Cerebellar nuclear complex (tissue), 1 donor: ENCODE measurements at places on chromosomes 13 and 19.

DNA sequence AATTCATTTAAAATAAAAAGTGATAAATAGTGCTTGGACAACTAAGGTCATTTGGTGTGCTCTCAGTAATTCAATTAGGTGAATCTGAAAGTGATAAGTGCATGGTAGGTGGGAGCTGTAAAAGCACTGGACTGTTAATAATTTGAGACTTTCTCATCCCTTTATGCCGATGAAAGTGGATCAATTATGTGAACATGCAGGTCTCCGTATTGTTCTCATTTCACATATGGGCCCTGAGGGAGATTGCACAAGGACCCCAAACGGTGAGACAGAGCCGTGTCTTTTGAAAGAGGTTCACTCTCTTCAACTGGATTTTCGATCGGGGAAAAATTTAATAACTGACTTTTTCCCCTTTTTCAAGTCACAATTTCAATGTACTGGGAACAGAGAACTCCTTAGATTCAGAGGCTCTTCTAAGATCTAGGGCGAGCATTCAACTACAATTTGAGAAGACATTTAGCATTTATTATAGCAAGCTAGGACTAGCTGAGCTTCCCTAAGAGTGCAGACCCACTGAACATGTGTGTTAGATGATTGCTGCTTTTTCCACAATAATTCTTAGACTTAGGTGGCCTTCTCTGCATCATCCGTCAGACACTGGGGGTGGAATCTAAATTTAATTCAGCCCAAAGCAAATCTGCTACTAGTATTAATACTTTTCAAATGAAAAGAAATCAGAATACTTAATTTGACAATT lies 347.6 kb downstream of the OXGR1 start:
- no peak for DNase-seq

DNA sequence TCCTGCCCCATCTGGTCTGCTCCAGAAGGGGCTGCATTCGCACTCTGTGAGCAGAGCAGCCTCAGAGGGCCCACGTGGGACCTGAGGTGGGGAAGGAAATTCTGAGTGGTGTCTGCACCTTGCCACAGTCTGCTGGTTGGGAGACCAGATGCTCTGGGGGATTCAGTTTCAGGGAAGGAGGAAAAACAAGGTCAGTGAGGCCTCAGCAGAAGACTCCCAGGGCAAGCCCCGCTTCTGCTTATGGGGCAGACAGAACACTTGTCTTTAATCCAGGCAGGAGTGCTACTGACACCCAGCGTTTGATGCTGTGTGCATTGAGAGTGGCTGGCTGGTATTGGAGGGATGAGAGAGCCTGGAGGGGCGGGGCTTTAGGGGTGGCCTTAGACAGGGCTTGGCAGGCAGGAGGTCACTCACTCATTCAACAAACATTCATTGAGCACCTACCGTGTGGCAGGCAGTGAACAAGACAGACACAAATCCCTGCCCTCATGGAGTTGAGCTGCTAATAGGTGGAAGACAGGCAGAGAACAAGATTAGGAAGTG lies 4.9 kb upstream of the CLEC17A start:
- no peak for DNase-seq

- DNase-seq = no peak
These were observed 28.0 kb downstream of the SIAH3 start for GRCh38 chr13:45823583-45823982.

DNA sequence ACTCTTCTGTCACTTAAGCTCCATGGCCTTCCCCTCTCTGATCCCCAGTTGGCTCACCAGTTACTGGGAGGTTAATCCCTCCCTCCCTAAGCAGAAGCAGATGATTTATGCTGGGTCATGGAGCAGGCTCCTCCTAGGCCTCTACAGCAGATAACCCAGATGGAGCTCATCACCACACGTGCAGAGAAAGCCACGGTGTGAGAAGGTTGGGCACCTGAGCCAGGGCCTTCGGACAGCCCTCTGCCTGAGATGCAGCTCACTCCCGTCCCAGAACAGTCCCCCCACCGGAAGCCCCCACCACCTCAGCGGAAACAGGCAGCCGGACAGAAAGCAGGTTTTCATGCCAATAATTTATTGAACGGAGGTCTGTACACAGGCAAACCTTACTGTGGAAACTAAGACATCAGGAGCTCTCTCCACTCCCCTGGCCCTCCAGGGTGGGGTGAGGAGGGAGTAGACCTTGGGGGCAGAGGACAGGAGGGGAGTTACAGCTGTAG lies 9.8 kb downstream of the ZNF526 start:
- no peak for DNase-seq

GRCh38 chr13:48583859-48584311 lies 51.0 kb upstream of the RCBTB2 start:
- no peak for DNase-seq

GRCh38 chr13:20127262-20127561 lies 33.6 kb downstream of the GJA3 start:
- DNase-seq = no peak

DNA sequence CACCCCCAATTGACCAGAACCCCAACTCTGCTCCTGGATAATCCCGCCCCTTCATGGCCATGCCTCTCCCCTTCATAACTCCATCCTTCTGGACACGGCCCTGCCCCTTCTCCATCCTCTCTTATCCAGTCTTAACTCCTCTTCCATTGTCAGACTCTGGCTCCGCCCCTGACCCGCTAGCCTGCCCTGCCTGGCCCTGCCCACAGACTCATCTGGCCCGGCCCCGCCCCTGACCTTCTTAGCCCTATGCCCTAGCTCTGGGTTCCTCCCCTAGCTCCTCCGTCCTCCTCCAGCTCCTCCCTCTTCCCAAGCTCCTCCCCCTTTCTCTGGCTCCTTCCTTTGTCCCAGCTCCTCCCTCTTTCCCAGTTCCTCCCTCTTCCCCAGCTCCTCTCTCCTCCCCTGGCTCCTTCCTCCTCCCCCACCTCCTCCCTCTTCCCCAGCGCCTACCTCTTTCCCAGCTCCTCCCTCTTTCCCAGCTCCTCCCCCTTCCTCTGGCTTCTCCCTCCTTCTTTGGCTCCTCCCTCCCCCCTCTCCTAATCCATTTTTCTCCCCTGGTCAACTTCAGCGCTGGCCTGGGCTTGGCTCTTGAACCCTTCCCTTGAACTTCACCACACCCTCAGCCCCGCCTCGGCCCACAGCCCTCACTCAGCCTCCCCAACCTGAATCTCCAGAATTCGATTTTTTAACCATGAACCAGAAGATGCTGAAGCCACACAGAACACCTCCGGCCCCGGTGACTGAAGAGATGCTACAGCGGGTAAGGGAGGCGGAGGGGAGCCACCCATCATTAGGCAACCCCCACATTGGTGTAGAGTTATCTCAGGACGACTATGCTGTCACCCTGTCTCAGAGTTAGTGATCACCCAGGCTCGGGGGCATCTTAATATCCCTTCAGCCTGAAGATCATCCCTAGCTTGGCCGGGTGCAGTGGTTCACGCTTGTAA lies 9.2 kb upstream of the ZNF358 start:
- no peak for DNase-seq

DNA sequence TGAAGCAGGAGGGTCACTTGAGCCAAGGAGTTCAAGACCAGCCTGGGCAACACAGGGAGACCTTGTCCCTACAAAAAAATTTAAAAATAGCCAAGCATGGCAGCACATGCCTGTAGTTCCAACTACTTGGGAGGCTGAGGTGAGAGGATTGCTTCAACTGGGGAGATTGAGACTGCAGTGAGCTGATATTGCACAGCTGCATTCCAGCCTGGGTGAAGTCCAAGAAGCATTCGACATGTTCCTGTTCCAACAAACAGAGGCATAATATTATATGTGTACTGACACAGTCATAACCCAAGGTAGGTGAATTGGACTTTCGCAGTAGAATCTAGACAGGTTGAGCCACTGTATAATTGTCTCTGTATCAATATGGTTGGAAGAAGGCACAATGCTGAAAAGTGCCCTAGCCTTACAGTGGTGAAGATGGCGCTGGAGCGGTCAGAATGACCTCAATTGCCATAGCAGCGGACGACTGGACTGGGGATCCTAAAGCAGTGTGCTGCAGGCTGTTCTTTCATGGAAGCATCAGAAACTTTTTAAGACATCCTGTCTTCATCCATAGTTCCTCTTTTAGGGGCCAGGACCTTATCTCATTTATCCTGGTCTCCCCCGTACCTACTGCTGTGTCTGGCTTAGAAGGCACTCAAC lies 112.0 kb upstream of the CLDN10 start:
- DNase-seq = no peak

- no peak for DNase-seq
These were observed 807 bp downstream of the MISP3 start for GRCh38 chr19:14073261-14073924.

GRCh38 chr13:44763615-44764301 lies 187.6 kb upstream of the TSC22D1 start:
- DNase-seq = no peak

DNA sequence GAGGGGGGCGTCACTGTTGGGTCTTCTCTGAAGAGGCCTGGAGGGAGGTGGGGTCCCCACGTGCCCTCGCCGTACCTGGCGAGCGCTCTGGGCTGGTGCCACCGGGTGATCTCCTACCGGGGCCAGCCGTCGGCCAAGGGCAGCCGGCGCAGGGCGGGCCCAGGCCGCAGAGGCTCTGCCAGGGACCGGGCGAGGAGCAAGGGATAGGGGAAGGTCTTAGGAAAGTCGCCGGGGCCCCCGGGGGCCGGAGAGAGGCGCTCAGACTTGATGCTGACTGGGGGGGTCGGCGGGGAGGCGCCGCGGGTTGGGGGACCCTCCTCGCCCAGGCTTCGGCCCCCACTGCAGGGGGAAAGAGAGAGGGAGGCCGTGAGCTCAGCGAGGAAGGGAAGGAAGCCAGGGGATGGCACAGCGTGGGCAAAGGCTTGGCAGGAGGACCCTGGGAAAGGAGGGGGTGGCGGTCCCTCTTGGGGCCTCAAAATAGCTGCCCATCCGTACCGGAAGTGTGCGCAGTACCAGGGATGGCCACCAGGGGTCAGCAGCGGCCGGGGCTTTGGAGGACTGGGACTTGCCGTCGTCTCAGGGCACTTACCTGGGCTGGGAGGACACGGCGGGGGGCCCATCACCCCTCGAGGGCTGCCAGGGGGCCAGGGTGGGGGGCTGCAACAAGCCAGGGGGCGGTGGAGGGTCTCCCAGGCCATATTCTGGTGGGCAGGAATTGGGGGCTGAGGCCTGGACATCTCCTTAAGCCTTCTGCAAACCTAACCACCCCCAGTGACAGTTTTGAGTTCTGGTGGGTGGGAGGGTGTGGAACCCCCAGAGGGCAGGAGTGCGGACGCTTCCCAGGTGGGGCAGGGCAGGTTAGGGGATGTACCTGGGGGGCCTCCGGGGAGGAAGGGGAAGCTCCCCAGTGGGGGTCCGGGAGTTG lies 7.7 kb upstream of the TMEM161A start:
- DNase-seq = peak; percentile 7

DNA sequence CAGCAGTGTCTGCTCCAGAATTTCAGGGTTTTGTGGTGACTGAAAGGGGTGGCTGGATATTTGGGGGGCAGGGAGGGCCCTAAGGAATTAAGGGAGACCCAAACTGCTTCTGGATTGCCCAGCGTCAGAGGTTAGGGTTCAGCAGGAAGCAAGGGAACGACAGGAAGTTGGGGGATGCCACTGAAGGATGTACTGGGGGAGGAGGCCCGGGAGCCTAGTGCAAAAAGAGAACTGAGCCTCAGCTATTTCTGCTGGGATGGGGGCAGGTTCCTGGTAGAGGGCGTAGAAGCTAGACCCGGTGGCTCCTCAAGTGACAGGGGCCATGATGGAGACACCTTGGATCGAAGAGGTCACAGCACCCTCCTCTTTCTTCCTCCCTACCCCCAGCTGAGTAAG lies 1.1 kb downstream of the CYP2S1 start:
- DNase-seq = no peak

GRCh38 chr13:49046519-49046918 lies 70.8 kb downstream of the FNDC3A start:
- DNase-seq = no peak

- DNase-seq = no peak
These were observed 35.7 kb downstream of the UFM1 start for GRCh38 chr13:38385153-38385891.

DNA sequence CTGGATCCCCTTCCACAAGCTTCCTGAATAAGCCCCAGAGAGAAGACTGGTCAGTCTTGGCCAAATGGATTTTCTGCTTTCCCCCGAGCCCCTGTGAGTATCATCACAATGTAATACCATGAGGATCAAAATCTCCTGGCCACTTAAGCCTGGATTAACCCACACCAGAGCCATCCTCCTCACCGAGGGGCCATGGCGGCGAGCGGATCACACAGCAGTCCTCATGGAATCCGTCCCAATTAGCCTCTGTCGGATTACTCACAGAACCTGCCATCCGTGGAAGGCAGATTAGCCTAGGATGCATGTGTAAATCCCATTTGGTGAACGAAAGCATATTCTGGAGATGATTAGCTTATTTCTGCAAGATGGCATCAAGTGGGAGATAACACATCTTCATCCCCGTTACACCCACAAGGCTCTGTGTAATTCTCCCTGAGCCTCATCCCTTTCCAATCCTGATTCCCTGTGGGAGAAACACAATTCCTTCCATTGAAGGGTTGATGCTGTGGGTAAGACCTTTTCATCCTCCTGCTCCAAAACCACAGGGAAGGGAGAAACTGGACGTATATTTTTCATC lies 42.5 kb downstream of the GNG7 start:
- DNase-seq = no peak

DNA sequence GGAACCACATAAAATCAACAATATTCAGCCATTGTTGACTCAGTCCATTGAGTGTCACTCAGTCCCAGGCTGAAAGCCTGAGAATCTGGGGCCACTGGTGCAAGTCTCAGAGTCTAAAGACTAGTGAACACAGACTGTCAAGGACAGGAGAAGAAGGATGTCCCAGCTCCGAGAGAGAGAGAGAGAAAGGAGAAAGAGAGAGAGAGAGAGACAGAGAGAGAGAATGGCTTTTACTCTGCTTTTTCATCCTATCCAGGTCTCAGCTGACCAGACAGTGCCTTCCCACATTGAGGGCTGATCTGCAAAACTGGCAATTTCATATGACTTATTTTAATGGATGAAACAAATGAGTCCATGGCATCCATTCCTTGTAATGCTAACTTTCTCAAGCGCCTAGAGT lies 984.1 kb downstream of the UQCRFS1 start:
- no peak for DNase-seq

GRCh38 chr13:51818276-51818675 lies 14.3 kb upstream of the DHRS12 start:
- DNase-seq = no peak

- no peak for DNase-seq
These were observed 101.2 kb downstream of the ATP11A start for GRCh38 chr13:112790735-112791641.

GRCh38 chr13:60453490-60453889 lies 56.5 kb downstream of the TDRD3 start:
- DNase-seq = no peak

DNA sequence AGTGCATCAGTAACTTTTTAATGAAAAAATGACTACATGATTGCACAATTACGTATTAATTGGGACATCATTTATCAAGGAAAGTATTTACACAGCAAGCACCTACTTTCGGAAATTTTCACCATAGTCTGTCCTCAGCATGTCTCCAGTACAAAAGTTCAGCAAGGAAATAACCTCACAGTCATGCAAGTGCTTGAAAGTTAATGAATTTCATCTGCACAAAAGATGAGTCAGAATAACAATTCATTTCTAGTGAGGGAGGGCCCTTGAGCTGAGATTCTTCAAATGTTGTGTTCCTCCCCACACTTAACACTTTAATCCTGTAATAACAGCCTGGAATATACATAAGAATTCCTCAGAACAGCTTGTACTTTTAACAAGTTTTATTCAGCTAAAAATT lies 49.0 kb upstream of the OXGR1 start:
- no peak for DNase-seq

GRCh38 chr13:33554919-33555791 lies 262.8 kb upstream of the RFC3 start:
- DNase-seq = no peak

- DNase-seq = no peak
These were observed 3.8 kb upstream of the ABCA7 start for GRCh38 chr19:1035998-1036621.
